ENCODE measurements at places on chromosomes 12 and 14.

DNA sequence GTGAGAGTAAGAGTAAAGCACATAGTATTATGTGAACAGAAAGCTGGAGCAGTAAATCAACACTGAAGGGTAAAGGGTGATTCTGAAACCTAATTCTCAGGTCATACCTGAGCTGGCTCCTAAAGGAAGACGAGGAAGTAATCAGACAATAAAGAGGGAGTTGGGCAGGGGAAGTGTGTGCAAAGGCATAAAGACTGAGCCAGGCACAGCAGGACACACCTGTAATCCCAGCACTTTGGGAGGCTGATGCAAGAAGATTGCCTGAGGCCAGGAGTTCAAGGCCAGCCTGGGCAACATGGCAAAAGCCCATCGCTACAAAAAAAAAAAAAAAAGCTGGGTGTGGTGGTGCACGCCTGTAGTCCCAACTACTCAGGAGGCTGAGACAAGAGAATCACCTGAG is 9.6 kb downstream of the ARF3 start:
- no peak for DNase-seq

DNA sequence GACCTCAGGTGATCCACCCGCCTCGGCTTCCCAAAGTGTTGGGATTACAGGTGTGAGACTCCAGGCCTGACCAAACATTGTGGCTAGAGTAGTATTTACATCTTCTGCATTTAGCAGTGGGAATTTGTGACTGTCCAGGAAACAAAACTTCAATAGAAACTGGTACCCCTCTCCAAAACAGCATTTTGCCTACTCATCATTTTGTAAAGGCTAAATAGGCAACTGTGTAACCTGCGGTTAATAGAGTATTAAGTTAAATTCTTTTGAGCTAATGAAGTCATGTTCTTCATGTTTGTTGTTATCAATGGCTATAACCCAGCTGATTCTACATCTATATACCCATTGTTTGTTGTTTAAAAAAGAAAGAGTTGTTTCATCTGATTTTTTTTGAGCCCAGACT is 8.1 kb downstream of the CMAS start:
- DNase-seq, result no peak

- no peak for DNase-seq
Measured at GRCh38 chr14:71214241-71214640, 307.0 kb downstream of the PCNX1 start.

DNA sequence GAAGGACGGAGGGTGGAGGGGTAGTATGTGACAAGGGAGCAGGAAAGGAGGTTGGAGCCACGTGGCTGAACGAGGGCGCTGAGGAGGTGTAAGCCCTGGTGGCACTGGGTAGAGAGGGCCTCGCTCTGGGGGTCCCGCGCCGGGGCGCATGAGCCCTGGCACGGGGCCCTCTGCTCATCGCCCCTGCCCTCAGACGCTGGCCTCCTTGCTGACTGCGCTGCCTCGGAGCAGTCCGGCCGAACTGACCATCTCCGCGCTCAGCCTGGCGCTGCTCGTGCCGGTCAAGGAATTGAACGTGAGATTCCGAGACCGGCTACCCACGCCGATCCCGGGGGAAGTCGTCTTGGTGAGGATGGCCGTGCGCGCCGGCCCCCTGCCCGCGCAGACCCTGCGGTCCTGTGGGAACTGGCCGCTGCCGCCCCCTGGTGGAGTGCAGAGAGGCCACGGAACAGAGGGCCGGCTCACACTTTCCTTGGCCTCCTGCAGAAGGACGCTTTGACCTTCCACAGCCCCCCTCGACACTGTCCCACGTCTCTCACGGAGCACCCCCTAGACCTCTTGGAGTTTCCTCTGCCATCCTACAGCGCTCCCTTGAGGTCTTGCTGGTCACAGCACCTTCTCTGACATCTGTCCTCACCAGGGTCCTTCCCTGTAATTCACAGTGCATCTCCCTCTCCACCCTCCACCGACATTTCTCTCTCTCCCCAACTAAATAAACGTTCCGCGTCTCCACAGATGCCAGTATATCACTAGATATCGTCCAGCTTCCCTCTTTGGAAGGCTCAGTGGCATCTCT is 10.5 kb downstream of the ARHGEF25 start:
- no peak for DNase-seq

DNA sequence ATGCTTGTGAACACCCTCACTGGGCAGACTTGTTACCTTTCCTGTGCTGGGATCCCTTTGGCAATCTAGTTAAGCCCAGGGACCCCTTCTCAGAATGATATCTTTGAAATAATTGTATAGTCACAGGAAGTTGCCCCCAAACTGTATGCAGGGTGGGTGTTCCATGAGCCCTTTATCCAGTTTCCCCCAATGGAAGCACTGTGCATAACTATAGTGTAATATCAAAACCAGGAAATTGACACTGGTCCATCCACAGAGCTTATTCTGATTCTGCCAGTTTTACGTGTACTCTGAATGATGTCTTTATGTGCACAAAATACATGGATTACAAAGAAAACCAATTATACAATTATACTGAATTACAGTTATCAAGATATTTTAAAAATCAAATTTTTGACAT is 24.2 kb downstream of the NGB start:
- DNase-seq, result no peak

DNA sequence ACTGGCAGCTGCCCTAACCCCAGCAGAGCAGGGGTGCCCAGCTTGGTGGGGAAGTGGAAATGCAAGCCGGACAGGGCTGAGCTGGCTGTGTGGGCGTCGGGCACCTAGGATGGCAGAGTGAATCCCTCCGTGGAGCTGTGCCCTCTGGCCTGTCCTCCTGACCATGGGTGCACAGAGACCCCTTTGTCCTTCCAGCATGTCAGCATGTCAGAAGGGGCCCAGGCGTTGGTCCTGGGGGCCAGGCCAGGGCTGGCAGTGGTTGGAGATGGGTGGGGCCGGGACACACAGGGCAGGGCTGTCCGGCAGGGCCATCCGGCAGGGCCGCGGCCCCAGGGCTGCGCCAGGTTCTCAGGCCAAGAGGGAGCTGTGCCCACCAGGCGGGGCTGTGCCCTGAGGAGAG is 8.8 kb upstream of the TEX22 start:
- DNase-seq, result no peak

- peak; percentile 35 for DNase-seq
Measured at GRCh38 chr12:92439420-92439805, 263.4 kb upstream of the PLEKHG7 start.

- no peak for DNase-seq
Measured at GRCh38 chr12:1544996-1545700, 49.2 kb downstream of the FBXL14 start.

DNA sequence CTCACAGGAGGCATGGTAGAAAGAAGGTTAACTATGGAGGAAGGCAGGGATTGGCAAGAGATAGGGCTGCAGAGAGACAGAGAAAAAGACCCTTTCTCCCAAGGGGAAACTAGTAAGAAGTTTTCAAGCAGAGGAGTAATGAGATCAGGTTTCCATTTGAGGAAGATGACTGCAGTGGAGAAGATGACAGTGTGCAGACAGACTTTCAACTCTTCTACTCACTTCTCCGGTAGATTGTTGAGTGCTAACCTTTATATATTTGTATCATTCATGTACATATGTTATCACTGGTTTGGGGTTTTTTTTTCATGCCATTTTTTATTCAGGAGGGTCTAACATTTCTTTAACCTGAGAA is 5.9 kb upstream of the B3GNT4 start:
- peak; percentile 10 for DNase-seq

DNA sequence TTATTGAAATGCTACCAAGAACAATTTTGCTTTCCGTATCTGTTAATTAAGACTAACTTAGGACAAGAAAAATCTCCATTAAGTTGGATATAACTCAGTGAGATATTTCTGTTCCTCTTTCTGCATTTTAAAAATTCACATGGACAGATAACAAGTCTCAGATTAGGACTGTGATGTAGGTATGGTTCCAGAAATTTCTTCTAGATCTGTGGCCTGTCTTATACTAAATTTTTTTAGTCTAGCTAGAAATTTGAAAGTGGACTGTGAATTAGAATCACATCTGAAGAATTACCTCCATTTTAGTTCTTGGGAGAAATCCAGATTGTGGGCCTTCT is 41.6 kb downstream of the USP15 start:
- no peak for DNase-seq

GRCh38 chr12:120536064-120536791 is 2.1 kb downstream of the RNF10 start:
- DNase-seq, result no peak

- DNase-seq, result no peak
Measured at GRCh38 chr14:31726337-31726736, 165.1 kb downstream of the NUBPL start.

GRCh38 chr14:64864258-64864657 is 15.4 kb downstream of the SPTB start:
- no peak for DNase-seq

DNA sequence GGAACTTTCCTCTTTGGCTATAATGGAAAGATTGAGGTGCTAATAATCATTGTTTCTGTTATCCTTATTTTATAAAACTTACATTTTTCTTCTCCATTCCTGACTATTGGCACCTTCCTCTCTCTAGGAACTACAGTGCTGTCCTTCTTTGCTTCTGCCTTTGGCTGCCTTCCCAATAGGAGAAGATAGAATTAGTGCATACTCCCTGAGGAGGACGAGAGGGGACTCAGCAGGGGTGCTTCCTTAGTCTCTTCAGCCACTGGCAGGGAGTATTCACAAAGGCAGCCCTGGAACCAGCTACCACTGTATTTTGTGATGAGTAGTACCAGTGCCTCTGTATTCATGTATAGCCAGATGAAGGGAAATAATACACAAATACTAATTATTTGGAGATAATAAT is 208.5 kb downstream of the FOXG1 start:
- DNase-seq, result no peak

DNA sequence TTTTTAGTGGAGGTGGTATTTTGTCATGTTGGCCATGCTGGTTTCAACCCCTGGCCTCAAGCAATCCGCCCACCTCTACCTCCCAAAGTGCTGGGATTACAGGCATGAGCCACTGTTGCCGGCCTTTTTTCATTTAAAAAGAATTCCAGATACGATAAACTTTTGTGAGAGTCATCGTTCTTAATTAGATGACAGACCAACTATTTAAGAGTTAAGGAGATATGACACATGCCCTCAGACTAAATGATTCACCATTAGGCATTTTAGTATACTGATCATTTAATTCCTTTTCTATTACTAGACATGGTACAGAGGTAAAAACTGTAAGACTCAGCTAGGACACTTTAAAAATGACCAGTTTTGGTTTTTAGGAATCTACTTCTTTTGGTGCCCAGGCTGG is 2.4 kb downstream of the ANKRD13A start:
- DNase-seq, result peak; percentile 95

DNA sequence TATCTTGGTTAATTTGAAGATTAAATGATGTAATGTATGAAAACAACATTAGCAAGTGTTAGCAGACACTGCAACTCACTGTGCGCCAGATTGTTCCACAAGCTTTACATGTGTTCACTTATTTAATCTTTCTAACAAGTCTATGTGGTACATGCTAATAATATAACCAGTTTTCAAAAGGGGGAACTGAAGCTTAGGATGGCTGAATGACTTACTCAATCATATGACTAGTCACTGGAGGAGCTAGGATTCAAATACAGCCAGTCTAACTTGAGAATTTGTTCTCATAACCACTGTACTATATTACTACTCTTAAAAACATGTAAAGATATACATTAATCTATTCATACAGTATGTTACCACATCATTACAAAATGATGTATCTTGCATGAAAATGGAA is 60.5 kb upstream of the LRIG3 start:
- DNase-seq, result no peak

GRCh38 chr14:101193106-101193844 is 289.8 kb upstream of the RTL1 start:
- no peak for DNase-seq

DNA sequence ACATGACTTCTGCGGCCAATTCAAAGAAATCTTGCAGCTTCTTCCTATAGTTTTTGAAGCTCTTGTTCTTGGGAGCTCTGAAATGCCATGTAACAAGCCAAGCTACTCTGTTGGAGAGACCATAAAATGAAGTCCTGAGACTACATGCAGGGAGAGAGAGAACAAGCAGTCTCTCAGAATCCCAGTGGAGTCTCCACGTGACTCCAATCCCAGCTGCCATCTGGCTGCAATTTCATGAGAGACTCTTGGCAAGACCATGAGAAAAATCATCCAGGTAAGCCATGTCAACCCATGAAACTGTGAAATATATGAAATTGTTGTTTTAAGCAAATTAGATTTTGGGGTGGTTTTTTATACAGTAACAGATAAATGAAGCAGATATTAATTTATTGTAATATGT is 54.4 kb downstream of the KLRG1 start:
- DNase-seq, result no peak

GRCh38 chr12:1047898-1048660 is 57.1 kb downstream of the ERC1 start:
- DNase-seq, result no peak

DNA sequence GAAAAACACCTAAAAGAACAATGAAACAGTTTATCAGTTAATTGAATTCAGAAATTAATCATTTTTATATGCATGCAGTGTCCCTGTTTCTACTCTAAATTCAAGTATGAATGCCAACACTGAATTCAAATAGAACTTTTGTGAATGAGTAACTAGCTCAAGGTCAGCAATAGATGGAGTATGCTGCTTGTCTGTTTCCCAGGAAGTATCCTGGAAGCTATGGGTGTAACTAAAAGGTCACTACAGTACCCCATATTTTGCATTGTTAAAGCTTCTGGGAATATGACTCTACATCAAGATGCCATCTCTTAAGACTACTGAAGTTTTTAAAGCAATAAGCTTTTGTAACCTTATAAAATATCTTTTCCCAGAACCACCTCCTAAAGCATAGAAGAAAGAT is 681.4 kb upstream of the FBXO33 start:
- no peak for DNase-seq

DNA sequence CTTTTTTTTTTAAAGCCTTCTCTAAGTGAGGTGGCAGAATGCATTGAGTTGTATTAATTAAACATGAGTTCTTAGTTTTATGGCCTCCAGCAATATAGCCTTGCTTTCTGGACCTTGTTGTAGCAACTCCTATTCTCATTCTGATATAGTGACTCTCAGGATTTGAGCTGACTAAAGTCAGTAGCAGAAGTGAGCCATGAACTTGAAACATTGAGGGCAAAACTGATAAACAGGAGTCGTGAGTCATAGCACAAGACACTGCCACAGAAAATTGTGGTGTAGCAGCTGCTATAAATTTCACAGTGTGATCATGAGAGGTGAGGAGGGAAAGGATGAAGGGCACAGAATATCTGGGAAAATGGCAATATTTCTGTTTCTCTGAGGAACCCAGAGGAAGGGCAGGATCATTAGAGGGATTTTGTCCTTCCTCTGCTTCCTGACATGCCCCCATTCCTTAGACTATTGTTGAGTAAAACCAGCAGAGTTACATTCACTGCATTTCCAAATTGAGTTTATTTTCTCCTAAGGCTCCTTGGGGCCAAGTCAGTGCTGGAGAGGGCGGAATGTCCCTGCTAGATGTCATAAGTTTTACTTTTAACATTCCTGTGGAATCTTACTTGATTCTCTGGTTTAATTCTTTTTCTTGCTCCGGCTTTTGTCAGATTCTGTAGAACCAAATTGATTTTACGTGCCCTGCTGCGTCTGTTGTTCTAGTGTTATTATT is 7.5 kb downstream of the KLRG1 start:
- peak; percentile 36 for DNase-seq

DNA sequence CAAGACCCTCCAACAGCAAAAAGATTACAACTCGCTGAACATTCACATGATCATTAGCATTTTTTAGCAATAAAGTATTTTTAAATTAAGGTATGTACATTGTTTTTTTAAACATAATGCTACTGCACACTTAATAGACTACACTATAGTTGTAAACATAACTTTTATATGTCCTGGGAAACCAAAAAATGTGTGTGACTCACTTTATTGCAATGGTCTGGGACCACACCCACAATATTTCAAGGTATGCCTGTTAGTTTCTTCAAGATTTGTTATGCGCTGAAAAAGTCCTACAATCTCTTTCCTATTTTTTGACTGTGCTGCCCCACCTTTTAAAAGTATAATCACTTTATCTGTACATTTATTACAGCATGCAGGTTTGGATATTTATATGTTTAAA is 30.4 kb upstream of the PCNX4 start:
- DNase-seq, result peak; percentile 12

Data from astrocyte (in vitro differentiated cells and primary cell).